Thoracic aorta (tissue), 2 donors: ENCODE measurements at places on chromosomes 3 and 15. TPM values are rescaled to one million over a fixed set of nuclear protein-coding genes. Genes with fewer than 3 reads are reported as not detected.

Gene P4HTM
- total RNA-seq = 57.6 TPM

Gene NRG4
- not detected for total RNA-seq

Gene CCR4
- total RNA-seq = not detected

Gene CHST2
- total RNA-seq = 11.3 TPM

Gene PLA2G4E
- total RNA-seq = not detected

Gene KIF23
- total RNA-seq = 9.8 TPM

Gene CYP8B1
- total RNA-seq = not detected

Gene IL16
- 11.1 TPM for total RNA-seq

Gene RFX7
- 7.0 TPM for total RNA-seq

Gene SAXO2
- not detected for total RNA-seq

Gene CEP97
- total RNA-seq = 4.7 TPM

Gene SHF
- 15.1 TPM for total RNA-seq

Gene SH3GL3
- total RNA-seq = not detected

Gene LMLN
- 1.2 TPM for total RNA-seq

Gene LRRK1
- 47.1 TPM for total RNA-seq

Gene EID1
- total RNA-seq = 227 TPM

Gene ZNF502
- total RNA-seq = 3.7 TPM

Gene CHRM5
- not detected for total RNA-seq

Gene SCN11A
- total RNA-seq = 0.07 TPM

Gene GATA2
- total RNA-seq = 5.2 TPM

Gene OR5K1
- total RNA-seq = not detected

Gene SH2D7
- total RNA-seq = not detected

Gene P3H2
- 28.4 TPM for total RNA-seq

Gene FAM3D
- total RNA-seq = not detected
